Sciatic nerve (tissue), 2 donors: ENCODE measurements at places on chromosomes 11 and 22.
A peak's percentile ranks its signal among the peaks of the same experiment; 100 is the strongest.

DNA sequence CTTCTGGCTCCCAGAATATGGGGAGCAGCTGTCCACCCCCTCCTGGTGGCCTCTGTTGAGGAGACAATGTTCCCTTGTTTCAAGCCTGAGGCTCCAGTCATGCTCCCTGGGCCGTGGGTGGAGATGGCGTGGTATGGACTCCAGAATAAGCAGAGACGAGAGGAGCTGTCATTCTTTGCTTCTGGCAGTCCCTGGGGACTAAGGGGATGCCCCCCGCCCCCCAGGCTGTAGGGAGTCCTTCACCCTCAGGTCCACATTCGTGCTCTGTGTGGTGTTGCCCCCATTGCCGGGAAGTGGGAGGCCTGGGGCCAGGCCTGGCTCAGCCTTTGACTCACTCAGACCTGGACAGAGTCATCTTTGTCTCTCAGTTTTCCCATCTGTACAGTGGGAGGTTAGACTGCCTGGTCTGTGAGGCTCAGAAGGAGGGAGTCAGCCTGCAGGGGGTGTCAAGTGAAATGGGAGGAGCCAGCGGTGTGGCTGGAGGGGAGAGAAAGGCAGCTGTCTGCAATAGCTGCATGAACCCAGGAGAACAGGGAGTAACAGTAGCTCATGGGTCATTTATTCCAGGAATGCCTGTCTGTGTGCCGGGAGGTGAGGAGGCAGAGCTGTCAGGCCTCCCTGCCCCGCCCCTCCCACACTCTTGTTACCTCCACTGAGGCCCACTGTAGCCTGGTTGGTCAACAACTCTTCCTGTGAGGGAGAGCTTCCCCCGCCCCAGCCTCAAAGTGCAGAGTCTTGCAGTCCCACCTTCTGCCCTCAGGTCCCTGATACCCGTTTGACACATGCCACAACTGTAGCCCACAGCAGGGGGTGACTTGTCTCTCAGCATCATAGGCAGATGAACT lies 6.3 kb downstream of the ARHGEF17 start:
- DNase-seq: peak; percentile 81

DNA sequence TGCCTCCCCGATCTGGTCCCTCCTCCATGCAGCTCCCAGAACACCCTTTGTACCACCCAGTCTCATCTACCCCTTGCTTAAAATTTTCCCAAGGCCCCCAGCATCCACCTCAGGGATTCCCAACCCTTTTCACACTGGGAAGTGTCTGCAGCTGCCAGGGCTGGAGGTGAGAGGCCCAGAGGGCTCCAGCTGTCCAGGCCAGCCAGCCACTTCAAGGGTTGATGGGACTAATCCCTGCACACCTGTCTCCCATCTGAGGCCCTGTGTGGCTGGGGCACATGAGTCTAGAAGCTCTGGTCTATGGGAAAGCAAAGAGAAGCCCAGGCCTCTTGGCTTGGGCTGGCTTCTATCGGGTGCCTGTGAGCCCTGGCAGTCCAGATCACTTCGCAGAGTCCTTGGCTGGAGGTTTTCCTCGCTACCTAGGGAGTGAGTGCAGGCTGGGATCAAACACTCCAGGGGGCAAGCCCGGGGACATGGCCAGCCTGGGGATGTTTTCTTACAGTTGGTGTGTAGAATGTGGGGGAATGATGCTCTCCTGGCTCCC lies 41.1 kb upstream of the TPBGL start:
- DNase-seq: no peak

DNA sequence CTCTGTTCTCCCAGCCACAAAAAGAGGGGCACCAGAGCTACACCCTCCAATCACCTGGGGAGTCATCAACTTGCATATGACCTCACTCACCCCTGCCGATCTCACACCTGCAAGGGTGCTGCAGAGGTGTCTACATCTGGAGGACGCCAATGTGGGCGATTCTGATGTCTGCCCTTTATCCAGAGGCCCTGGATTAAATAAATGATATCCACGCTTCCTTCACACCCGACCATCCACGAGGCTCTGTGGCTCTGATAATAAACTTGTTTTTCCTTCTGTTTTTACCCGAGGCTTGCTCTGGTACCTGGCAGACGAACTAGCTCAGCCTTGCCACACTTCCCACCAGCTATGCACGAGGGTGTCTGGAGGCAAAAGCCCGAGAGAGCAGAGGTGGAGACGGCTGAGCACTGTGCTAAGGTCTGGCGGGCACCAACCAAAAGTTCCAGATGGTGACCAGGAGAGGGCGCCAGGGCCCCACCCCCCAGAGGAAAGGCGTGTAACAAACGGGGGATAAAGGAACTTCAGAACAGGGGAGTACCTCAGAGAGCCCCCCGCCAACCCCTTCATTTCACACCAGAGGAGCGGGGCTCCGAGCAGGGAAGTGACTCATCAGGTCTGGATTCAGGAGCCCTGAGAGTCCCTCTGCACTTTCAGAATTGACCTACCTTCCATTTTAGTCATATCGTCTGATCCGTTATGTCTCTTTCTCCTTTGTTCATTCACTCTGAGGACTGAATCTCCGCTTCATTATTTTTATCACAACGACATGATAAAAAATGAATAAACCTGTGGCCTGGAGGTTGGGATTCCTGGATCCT lies 13.5 kb downstream of the SCN3B start:
- DNase-seq: no peak

- no peak for DNase-seq
These were observed 278.2 kb downstream of the BRD1 start for GRCh38 chr22:49549256-49550140.

- no peak for DNase-seq
These were observed 41.8 kb downstream of the CCDC81 start for GRCh38 chr11:86416494-86416893.

- no peak for DNase-seq
These were observed 5.2 kb downstream of the OLFML1 start for GRCh38 chr11:7490535-7490934.

GRCh38 chr11:134372961-134373360 lies 39.1 kb downstream of the B3GAT1 start:
- no peak for DNase-seq

DNA sequence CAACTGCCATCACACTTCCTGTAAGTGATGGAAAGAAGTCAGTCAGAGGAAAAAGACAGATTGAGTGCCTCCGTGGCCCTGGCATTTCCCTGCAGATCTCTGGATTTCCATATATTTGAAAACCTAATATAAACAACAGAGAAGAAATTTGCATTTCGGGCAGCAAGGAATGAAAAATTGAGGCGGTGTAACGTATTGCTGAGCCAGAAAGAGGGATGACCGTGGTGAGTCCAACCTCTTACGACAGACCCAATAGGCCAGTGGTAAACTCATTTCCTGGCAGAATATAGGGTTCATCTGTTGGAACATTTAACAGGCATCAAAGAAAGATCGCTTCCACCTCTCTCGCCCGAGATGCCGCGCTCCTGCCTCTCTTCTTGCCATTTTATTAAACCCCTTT lies 336.5 kb downstream of the MIAT start:
- no peak for DNase-seq

GRCh38 chr11:30758012-30758411 lies 171.9 kb upstream of the MPPED2 start:
- no peak for DNase-seq

DNA sequence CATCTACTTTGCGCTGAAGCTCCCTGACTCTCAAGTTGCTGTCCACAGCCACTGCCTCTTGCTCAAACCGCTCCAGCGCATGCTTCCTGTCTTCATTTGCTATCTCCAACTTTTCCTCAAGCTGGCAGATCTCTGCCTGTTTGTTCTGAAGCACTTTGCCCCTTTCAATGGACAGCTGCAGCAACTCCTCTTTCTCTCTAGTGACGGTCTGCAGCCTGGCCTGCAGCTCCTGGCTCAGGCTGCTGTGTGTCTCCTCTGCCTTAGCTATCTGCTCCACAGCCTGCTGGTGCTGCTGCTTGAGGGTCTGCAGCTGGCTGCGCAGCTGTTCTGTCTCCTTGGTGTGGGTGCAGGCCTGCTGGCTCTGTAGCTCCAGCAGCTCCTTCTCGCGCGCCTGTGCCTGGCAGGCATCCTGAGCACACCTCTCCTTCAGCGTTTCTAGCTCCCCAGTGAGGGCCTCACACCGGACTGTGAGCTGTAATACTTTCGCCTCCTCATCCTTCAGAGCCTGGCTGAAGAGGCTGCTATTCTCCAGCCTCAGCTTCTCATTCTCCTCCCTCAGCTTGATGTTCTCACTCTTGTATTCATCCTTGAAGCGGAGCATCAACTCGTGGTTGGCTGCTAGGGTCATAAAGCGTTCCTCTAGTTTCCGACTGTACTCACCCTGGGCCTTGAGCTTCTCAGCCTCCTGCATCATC lies 723 bp downstream of the CCDC89 start:
- no peak for DNase-seq

GRCh38 chr11:18790883-18791206 lies 753 bp downstream of the PTPN5 start:
- no peak for DNase-seq
